Right cardiac atrium (tissue), 5 donors: ENCODE measurements at places on chromosomes 2 and 18. TPM values are rescaled to one million over a fixed set of nuclear protein-coding genes. Genes with fewer than 3 reads are reported as not detected.

Gene GREB1
- total RNA-seq = 11.5 TPM

DNA sequence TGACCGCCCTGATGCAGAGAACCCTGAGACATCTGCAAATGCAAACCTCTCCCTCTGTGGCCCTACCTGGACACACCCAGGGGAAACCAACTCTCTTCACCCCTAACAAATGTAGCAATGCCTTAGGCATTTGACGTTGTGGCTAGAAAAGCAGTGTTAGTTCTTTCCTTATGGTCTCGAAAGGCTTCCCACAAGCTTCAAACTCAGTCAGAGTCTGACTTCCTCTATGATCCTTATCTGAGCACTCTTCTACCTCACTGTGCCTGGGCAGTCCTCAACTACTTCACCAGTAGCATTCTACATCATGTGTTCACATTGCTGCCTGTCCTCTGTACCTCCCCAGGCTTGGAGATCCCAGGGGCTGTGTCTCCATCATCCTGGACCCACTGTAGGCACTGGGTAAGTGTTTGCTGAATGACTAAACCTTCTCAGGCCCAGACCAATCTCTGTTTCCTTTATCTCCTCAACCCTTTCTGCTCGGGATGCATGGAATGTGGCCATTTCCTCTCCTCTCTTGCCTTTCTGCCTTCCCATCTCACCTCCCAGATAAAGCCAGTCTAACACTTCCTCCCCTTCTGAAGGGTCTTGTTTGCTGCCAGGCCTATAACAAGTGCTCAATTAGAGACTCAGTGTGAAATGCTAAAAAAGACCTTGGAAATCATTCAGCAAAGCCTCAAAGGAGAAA is 91.7 kb upstream of the ACAA2 start:
- no peak for DNase-seq

DNA sequence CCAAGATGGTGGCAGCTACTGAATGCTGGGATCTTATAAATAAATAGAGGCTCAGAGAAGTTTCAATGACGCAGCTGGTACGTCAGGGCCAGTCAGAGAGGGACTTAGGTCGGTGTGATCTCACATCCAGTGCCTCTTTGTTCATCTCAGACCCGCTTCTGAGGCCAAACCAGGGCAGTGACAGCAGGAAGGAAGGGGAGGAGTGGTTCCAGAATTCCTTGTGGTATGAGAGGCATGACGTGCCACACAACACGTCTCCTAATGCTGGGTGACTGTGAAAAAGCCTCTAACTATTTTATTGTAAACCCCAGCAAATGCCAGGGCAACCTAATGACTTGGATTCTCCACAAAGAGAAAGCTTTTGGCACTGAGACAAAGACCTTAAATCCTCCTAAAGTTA is 423.3 kb downstream of the LPIN1 start:
- peak; percentile 57 for DNase-seq

- DNase-seq = no peak
Observed at GRCh38 chr2:171206422-171207115, 45.9 kb upstream of the TLK1 start.

DNA sequence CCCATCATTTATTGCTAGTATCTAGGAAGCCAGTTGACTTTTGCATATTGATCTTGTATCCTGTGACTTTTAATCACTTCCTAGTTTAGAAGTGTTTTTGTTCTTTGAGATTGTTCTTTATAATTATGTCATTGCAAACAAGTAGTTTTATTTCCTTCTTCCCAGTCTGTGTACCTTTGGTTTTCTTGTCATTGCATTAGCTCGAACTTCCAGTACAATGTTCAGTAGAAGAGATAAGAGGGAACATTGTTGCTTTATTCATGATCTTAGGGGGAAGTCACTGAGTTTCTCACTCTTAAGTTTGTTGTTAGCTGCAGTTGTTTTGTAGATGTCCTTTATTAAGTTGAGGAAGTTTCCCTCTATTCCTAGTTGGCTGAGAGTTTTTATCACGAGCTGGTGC is 61.0 kb downstream of the TRAPPC12 start:
- no peak for DNase-seq

DNA sequence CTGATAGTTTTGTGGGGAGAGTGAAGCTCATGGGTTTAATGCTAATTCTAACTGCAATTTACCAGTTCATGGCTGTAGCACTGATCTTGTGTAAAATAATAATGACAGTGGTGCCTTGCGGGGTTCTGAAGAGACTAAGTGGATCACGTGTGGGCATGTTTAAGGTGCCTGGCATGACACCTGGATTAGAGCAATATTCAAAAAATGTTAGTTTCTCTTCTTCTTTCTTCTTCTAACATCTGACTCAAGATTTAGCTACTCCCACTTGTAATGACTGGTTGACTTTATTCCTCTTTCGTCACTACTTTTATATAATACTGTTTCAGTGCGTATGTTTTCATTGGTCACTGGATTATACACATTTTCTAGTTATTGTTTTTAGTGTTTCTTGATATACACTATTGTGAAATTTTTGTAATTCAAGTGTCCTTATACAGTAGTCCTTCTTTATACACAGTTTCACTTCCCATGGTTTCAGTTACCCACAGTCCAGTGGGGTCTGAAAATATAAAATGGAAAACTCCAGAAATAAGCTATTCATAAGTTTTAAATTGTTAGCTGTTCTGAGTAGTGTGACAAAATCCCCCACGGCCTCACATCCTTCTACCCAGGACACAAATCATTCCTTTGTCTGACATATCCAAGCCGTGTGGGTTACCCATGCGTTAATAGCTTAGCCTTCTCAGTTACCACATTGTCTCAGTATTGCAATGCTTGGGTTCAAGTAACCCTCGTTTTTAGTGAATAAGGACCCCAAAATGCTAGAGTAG is 662.2 kb upstream of the CNTNAP5 start:
- no peak for DNase-seq

- DNase-seq = peak; percentile 66
Observed at GRCh38 chr2:62467475-62468321, 38.3 kb downstream of the TMEM17 start.

GRCh38 chr2:105070010-105070865 is 32.4 kb downstream of the MRPS9 start:
- no peak for DNase-seq

DNA sequence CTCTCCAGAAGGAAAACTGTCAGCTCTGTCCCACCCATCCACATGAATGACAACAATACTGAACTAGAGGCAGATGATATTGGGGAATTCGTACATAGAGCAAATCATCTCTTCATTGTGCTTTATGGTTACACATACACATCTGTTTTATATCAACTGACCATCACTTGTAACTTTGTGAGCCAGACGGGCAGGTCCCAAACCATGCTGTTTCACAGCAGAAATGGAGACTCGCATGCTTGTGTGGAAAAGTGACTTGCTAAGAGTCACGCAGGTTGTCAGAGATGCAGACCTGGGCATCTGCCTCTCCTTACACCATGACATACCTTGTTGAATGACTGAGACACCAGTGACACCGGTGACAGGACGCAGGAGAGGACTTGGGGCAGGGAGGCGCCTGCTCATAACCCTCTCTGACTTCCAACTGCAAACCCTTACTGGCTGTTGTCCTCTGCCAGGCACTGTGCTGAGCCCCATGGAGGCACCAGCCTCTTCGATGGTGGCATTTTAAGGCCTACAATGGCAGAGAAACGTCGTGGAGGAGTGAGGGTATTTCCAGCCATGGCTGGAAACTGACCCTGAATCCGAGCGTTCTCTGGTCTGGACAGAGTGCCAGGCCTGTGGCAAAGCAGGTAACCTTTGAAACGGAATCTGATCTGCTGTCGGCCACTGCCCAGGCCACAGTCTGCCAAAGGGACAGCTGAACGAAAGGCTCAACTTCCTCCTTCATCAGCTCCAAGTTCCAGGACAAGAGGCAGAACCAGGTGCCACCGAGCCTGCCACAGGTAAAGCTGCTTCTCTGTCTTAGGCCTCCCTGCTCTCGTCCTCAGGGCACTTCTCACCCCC is 26.9 kb upstream of the ROCK2 start:
- no peak for DNase-seq

- DNase-seq = no peak
Observed at GRCh38 chr2:106596844-106597243, 109.7 kb downstream of the CD8B2 start.
